ENCODE measurements at places on chromosomes 4 and X. TPM values are rescaled to one million over a fixed set of nuclear protein-coding genes. Genes with fewer than 3 reads are reported as not detected.

- no peak for DNase-seq
Measured at GRCh38 chr4:155582041-155582440, 84.6 kb upstream of the GUCY1A1 start.

DNA sequence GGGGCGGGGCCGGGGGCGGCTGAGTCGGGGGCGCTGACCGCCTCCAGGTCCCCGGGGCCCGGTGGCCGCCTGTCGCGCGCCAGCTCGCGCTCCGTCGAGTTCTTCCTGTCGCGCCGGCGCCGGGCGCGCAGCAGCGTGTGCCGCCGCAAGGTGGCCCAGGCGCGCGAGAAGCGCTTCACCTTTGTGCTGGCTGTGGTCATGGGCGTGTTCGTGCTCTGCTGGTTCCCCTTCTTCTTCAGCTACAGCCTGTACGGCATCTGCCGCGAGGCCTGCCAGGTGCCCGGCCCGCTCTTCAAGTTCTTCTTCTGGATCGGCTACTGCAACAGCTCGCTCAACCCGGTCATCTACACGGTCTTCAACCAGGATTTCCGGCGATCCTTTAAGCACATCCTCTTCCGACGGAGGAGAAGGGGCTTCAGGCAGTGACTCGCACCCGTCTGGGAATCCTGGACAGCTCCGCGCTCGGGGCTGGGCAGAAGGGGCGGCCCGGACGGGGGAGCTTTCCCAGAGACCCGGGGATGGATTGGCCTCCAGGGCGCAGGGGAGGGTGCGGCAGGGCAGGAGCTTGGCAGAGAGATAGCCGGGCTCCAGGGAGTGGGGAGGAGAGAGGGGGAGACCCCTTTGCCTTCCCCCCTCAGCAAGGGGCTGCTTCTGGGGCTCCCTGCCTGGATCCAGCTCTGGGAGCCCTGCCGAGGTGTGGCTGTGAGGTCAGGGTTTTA, 1.5 kb downstream of the ADRA2C start:
- no peak for DNase-seq

DNA sequence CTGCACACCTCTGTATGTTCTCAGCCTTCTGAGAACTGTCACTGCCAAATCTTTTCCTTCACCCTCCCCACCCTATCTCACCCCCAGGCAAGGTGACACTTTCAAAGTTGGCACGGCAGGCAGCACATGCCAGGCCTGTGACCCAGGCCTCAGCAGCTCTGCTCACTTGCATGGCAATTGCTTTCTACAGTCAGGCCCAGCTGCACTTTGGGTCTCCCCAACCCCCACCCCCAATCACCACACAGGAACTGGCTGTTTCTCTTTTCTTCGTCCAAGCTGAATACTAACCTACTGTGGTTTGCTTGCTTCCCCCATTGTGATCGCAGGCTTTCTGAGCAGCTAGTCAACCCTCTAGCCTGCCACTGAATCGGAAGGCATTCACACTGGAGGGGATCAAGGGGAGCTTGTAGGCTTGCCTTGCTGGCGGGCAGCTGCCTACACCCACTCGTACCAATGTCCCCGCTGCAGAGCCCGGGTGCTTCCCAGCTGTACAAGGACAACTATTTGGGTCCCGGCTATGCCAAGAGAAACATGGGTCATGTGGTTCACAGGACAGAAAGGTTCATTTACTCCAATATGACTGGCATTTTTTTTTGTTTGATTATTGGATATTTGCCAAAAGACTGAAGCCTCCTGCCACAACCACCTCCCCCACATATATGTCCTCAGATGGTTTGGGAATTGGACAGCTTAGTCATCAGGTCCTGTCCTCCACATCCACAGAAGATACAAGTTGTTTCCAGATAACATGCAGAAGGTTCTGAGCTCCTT, 28.1 kb downstream of the SLC25A43 start:
- DNase-seq, result no peak

GRCh38 chr4:134028421-134028820, 173.2 kb downstream of the PABPC4L start:
- no peak for DNase-seq

GRCh38 chr4:158020176-158020575, 152.6 kb downstream of the GASK1B start:
- no peak for DNase-seq

- DNase-seq, result no peak
Measured at GRCh38 chr4:106565727-106566126, 197.1 kb upstream of the GIMD1 start.

DNA sequence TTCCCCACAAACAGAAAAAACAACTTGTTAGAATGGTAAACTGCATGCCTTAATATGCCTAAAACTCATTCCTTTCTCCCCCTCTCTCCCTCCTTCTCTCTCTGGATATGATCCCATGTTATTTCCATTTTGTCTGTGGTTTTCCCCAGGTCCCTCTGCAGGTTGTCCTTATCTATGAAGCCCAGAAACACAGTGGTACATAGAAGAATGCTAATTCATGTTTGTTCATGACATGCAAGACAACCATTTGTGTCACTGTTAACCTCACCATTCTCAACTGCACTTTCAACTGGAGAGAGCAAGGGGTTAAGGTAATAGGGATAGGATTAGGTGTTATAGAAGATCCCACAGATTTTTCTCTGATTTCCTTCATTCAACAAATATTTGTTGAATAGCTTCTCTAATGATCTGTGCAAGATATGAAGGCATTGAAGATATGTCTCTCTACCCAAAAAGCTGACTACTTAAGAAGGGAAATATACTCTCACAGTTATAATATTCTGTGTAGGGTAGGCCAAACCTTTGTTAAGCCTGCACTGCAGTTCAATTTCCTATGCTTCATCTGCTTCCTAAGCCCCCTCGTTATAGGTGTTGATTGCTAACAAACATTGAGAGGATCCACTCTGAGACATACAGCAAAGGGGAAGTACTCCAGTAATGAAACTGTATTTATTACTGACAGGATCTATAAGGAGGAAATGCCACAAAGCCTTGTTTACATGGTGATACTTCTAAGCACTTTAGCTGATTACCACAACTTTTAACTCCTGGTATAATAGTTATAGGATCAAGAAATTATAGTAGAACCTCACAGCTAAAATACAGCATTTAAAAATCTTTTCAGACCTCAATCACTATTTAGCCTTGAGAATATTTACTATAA, 96.1 kb downstream of the FRYL start:
- no peak for DNase-seq

GRCh38 chrX:80576806-80577533, 156.7 kb downstream of the TENT5D start:
- DNase-seq, result no peak

ARX gene
- not detected for total RNA-seq

HSFX3 gene
- not detected for total RNA-seq

FAM9B gene
- total RNA-seq, result not detected

HTN3 gene
- total RNA-seq, result not detected

DNA sequence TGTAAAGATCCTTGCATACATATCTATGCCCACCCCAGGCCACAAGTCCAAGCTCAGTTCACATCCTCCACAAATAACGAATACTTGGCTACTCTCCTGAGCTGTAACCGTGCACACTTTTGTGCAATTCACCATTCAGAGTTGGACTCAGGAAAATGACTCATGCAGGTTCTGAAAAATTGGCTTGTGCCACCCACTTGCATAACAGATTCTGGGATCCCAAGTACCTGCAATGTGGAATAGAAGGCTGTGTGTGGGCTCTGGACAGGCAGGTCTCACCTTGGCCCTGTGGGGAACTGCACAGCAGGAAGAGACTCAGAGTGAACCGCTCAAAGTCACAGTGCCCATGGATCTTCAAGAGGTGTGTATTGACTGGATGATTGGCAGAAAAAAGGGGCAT, 502.7 kb downstream of the PACRGL start:
- no peak for DNase-seq

- no peak for DNase-seq
Measured at GRCh38 chrX:34279866-34280560, 147.9 kb upstream of the FAM47A start.

DNA sequence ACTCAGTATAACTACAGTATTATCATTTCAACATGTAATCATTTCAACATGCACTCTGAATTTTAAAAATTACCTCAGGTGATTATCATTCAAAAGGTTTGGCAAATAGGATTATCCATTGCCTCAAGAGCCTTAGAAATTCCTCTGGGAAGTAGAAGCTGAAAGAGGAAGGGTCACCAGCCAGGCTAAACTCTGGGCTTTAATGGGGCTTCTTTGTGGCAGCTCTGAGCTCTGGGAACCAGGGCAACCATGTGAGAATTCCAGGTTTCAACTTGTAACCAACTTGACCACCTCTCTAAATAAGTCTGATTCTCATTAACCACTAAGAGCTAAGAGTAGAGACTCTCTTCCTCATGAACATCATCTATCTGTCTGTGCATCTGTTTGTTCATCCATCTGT, 117.2 kb upstream of the MED14 start:
- no peak for DNase-seq

GRCh38 chr4:31083456-31083855, 363.3 kb downstream of the PCDH7 start:
- no peak for DNase-seq

Measured in thoracic aorta (tissue), 2 donors.